ENCODE measurements at places on chromosomes 6 and 20.

- DNase-seq, result no peak
Observed at GRCh38 chr6:84770521-84770920, 6.1 kb upstream of the TBX18 start.

DNA sequence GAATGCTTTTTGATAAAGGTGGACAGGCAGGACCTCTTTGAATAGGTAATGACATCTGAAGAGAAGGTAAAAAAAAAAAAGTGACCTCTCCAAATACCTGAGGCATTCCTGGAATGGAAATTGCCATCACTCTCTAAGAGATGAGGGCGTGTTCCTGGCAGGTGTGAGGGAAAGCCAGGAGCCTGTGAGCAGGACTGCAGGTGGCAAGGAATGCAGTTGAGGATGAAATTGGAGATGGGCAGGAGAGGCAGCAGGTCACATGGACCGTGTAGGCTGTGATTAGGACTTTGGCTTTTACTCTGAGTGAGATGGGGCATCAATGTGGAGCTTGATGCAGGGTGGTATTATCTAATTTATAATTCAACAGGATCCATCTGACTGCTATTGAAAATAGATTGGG lies 227.4 kb downstream of the LRFN2 start:
- DNase-seq, result no peak

- no peak for DNase-seq
Observed at GRCh38 chr6:56574292-56574691, 68.4 kb downstream of the DST start.

DNA sequence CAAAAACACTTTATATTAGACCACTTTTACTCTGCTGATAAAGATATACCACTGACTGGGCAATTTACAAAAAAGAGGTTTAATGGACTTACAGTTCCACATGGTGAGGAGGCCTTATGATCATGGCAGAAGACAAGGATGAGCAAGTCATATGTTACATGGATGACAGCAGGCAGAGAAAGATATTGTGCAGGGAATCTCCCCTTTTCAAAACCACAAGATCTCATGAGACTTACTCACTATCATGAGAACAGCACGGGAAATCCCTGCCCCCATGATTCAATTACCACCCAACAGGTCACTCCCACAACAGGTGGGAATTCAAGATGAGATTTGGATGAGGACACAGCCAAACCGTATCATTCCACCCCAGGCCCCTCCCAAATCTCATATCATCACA lies 1383.8 kb upstream of the MAP3K7 start:
- DNase-seq, result no peak

GRCh38 chr20:46312075-46312944 lies 4.0 kb upstream of the CDH22 start:
- no peak for DNase-seq

DNA sequence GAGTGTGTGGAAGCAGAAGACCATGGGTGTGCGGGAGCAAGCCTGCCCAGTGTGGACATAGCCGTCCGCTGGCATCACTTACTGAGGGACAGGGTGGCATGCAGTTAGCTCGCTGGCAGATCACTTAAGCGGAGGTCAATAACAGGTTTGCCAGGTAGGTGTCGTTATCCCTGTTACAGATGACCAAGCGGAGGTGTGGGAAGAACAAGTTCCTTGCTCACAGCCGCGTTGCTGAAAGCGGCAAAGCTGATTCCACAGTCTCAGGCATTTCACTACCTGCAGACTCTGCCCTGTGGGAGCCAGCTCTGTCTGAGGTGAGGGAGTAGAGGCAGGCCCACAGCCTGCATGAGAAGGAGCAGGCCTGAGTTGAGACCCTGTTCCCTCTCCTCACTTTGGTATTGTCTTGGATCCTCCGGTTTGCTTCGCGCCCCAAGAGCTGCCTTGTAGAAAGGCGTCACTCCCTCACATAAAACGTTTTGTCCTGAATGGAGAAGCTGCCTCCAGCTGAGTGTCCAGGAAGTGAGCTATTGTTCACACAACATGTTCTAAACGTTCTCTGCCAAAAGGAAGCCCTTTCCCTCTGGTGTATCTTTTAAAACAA lies 96.9 kb downstream of the TCP11 start:
- DNase-seq, result no peak

DNA sequence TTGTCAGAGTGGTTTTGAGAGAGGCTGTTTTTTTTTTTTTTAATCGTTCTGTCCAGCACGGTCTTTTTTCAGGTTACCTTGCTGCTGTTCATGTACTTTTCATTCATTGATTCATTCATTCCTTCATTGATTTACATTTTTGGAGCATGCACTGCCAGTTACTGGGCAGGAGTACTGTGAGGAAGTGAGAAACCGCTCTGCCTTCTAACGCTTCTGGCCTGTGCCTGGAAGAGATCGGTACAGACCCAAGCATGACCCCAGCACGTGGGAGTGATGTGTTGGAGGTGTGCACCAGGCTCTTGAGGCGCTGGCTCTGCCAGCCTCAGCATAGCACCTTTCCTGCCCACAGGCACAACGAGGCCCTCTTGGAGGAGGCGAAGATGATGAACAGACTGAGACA lies 9.1 kb downstream of the RIPK1 start:
- no peak for DNase-seq

GRCh38 chr6:83847179-83847578 lies 6.0 kb upstream of the RIPPLY2 start:
- DNase-seq, result no peak

- DNase-seq, result no peak
Observed at GRCh38 chr6:135073217-135073616, 18.6 kb upstream of the HBS1L start.

DNA sequence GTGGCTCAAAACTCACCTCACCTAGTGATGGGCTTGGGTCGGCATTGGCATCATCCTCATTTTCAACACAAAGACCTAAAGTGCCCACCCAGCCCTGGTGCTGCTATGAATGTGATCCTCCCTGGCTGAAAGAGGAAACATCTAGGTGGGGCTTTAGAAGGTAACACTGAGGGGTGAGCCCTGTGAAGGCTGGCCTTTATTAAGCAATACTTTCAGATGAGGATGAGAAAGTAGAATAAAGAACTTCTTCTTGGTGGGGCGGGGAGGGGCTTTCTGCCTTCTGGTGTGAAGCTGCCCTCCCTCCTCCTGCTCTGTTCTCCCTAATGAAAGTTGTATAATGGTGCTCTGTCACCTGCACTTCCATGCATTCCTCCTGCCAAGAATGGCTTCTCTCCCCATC lies 133.0 kb upstream of the TRAF3IP2 start:
- DNase-seq, result no peak

DNA sequence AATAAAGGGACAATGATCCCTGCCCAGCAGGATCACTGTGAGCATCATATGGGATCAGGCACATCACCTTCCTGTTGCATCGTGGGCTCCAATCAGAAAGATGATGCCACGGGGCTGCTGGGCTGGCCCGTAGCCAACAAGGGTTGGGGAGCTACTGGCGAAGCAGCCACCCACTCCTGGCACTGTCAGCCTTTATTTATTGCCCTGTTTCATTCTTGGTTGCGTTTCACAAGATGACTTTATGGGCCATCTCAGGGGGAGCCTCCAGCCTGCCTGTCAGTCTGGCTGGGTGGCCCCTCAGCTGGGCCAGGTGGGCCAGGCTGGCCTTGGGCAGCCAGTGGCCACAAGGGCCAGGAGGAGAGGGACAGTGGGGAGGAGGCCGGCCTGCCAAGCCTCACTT lies 17.3 kb downstream of the VSTM2L start:
- no peak for DNase-seq

DNA sequence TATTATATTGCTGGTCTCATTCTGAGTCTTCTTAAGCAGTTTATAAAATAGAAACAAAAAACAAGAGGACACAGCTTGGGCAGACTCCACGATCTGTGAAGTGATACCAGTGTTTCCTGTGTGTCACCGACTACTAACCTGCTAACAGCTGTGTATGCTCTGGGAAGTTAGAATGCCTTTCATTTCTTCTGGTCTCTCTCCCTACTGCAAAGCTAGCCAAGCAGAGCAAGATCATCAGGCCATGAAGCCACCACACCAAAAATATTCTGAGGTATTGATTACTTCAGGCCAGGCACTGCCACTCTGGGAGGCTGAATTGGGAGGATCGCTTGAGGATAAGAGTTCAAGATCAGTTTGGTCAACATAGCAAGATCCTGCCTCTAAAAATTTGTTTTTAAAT lies 46.9 kb upstream of the SMIM29 start:
- peak; percentile 10 for DNase-seq

Measured in foreskin fibroblast (primary cell).